ENCODE measurements at places on chromosomes 1 and 21.

DNA sequence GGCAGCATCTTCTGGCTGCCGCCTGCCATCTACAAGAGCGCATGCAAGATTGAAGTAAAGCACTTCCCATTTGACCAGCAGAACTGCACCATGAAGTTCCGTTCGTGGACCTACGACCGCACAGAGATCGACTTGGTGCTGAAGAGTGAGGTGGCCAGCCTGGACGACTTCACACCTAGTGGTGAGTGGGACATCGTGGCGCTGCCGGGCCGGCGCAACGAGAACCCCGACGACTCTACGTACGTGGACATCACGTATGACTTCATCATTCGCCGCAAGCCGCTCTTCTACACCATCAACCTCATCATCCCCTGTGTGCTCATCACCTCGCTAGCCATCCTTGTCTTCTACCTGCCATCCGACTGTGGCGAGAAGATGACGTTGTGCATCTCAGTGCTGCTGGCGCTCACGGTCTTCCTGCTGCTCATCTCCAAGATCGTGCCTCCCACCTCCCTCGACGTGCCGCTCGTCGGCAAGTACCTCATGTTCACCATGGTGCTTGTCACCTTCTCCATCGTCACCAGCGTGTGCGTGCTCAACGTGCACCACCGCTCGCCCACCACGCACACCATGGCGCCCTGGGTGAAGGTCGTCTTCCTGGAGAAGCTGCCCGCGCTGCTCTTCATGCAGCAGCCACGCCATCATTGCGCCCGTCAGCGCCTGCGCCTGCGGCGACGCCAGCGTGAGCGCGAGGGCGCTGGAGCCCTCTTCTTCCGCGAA lies 3.8 kb downstream of the CHRNB2 start:
- DNase-seq: no peak

GRCh38 chr1:113963281-113963906 lies 15.9 kb upstream of the OLFML3 start:
- DNase-seq: no peak

DNA sequence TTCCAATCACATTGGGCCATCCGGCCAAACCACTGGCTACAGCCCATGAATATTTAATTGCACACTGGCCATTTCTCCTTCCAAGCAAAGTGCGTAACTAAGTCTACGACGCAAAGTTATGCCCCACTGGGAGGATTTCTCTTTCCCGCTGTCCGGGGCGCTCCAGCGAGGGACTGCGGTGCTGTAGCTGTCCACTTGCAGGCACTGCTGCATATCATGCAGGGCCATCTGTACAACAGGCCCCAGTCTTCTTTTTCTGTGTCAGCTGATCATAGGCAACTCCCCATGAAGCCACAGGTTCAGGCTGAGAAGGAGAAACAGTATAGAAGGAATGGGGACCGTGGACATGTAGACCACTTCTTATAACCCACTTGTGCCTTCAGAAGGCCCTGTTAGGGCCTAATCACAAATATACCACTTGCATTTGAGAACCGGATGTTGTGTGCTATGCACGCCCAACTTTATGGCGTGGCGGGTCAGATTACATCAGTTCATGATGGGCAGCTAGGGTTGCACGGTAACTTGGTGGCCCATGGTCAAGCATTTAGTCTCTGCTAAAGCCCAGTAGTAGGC lies 58.0 kb downstream of the ADSS2 start:
- no peak for DNase-seq

GRCh38 chr1:210418863-210419650 lies 90.4 kb downstream of the HHAT start:
- DNase-seq: no peak

GRCh38 chr21:34596561-34597271 lies 18.2 kb downstream of the RCAN1 start:
- DNase-seq: no peak

GRCh38 chr1:151915061-151915686 lies 5.9 kb upstream of the THEM4 start:
- no peak for DNase-seq

GRCh38 chr1:241631674-241632073 lies 8.5 kb downstream of the CHML start:
- no peak for DNase-seq

GRCh38 chr1:36323636-36324352 lies at the start of gene EVA1B:
Gene EVA1B, minus strand, starts transcription at chr1:36323645. Its CDS starts 608 bp downstream, at chr1:36323037.
- no peak for DNase-seq

- DNase-seq: no peak
Measured at GRCh38 chr1:55070293-55071164, 31.2 kb downstream of the PCSK9 start.

- DNase-seq: no peak
Measured at GRCh38 chr1:15154480-15155036, 1.0 kb downstream of the TMEM51 start.

DNA sequence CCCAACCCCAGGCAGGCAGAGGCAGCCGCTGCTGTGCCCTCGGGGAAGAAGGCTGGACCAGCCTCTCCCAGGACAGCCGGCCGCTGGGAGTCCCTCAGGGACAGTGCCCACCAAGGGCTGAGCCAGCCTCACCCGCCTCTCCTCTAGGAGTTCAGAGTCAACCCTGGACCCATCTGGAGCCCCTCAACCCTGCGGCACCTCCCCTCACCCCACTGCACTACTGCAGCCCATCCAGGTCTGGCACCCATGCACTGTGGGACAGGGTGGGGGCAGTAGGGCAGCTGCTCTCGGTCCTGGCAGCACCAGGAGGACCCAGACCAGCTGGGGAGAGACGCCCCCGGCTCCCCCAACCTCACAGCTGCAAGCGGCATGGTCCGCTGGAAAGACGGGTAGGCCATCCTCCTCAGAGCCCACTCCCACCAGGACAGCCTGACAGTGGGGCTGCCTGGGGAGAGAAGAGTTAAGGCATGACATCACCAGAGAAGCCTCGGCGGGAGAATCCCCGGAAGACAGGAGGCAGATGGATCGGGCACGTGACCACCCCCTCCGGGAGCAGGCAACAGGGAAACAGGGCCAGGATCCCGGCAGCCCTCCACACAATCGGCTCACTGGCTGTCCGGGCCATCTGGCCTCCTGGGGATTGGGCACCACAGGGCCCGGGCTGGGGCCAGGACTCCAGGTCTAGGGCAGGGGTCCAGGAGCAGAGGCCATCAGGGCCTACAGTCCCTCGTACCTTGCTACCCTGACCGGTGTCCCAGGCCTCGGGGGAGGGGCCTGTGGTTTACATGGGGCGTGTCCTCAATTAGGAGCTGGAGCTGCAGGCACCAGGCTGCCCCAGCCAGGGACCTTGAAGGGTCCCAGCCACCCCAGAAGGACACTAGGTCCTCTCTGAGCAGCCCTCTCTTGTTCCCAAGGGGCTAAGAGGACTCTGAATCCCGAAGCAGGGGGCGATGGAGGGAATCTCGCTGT lies 3.1 kb downstream of the ACAP3 start:
- no peak for DNase-seq

DNA sequence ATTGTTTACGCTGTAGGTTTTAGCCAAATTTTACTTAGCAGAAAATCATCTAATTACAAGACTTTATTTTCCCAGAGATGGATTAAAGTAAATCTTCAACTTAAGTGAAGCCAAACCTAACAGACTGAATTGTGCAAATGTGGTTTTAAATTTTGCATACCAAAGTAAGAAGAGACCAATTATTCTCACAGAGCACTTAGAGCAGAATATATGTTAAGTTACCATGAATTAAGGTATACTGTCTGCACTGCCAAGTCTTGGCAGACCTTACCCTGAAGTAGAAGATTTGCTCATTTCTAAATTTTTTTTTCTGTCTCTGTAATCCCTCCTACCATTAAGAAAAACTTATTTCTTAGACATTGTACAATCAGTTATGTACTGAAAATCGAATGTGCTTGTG lies 24.1 kb downstream of the MRPS6 start:
- DNase-seq: no peak

GRCh38 chr1:26597629-26598039 lies 68.1 kb downstream of the RPS6KA1 start:
- peak; percentile 71 for DNase-seq
